ENCODE measurements at places on chromosomes 5 and 9.

DNA sequence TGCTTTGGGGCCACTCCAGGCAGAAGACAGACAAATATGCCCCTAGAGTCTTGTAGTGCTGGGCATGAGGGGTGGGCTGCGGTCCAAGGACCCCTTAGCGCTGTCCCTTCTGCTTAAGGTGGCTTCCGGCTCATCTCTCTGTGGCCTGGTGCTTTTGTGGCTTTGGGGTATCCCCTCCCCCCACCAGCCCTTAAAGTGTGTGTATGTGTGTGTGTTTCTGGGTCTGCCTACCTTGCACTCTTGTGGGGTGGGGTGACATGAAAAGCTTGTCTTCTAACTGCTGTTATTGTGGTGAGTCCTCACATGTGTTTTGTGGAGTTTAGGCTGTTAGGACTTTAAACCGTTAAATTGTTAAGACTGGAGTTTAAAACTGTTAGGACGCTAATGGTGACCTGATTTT is 23.6 kb downstream of the MARCHF6 start:
- DNase-seq = no peak

- DNase-seq = no peak
These were observed 342.1 kb downstream of the PRR16 start for GRCh38 chr5:120806202-120806601.

- no peak for DNase-seq
These were observed 487.1 kb upstream of the PIK3R1 start for GRCh38 chr5:67728326-67728890.

DNA sequence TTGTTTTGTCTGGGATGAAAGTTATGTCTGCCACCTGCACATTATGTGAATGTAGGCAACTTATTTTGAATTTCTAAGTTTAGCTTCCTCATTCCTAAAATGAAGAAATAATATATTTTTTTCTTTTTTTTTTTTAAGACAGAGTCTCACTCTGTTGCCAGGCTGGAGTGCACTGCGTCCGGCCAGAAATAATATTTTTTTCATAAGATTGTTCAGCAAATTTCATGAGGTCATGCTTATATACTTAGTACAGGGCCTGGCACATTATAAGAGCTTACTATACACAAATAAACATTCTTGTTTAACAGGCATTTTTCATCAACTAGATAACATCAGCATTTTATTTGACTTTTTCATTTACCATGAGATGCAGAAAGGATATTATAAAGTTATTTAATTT is 368.5 kb downstream of the GABRG2 start:
- DNase-seq = no peak

- no peak for DNase-seq
These were observed 11.8 kb upstream of the EXOC3 start for GRCh38 chr5:431001-431710.
